ENCODE measurements at places on chromosomes 4 and X.
A peak's percentile ranks its signal among the peaks of the same experiment; 100 is the strongest.

GRCh38 chr4:101104312-101105052, 242.8 kb downstream of the PPP3CA start:
- DNase-seq = no peak

DNA sequence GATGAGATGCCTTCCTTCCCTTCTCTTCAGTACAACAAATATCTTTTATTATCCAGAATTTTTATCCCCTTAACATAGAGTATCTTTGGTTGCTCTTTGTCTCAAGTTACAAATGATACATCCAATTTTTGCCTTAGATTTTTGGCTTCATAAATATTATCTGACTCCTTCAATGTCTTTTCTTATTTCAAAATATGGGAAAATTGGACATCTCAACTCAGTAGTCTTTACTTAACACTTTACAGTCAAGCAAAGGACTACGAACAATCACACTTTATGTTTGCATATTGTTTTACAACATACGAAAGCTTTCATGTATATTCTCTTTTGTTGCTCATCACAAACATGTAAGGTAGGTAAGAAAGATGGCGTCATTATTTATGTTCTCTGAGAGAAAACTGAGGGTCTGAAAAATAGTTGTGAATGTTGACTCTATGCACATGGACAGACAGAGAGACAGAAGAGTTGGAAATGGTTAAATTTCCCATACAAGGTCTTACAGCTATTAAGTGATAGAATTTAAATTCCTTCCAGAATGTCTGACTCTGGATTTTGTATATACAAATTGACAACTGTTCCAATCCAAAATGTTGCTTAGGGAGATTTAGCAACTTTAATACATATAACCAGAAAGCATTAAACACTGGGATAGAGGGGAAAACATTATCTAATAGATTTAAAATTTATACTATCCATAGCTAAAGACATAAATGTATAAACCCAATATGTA, 29.4 kb downstream of the DCHS2 start:
- no peak for DNase-seq

DNA sequence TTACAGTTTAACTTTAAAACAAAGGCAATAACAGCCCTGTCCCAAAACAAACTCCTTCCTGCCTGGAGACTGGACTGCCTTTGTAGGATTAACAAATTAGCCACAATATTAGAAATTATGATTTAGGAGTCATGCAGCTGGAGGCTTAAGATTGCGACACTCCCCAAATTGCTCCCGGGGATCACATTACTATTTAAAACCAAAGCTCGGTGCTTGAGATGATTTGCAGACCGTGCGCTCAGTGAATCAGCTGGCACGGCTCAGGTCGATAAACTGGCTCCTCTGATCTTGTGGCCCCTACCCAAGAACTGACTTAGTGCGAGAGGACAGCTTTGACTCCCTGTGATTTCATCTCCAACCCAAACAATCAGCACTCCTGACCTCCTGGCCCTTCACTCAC, 829.3 kb downstream of the NLGN4X start:
- no peak for DNase-seq

DNA sequence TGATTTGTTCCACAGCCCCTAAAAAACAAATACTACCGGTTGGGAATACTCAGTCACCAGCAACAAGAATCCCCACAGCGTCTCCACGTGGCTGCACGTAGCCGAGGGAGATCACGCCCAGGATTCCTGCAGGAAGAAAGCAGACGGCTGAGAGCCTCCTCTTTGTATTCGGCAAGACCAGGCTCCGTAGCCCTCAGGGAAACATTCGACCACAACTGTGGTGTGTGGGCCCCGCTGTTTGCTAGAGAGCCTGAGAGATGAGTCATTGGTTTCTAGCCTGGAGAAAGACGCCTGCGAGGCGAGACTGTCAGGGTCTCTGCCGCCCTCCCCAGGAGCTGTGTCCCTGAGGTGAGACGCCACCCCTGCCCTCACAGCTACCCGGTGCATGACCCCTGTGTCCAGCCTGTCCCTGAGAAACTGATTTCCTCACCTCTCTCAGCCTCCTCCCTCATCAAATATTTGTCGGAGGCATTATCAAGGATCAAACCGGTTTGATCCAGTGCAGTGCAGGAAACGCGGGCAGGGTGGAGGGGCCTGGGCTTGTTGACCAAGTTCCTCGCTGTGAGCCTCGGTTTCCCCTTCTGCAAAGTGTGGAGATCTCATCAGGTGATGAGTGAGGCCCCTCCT, 4.7 kb upstream of the S100P start:
- DNase-seq = no peak

DNA sequence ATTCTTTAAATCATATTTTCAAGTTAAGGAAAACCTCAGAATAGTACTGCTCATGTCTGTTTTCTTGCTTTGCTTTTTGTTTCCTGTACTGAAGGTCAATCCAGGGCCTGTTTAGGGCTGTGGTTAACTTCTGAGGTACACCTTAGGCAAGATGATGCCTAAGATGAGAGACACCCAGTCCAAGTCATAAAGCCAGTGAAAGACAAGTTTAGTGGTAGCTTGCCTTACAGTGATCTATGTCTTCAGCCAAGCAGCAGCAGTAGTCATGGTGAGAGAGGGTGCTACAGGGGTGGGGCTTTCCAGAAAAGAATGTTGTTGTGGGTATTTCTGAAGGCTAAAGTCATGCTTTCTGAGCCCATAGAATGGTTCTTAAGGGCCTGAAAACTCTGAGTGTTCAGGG, 173.7 kb downstream of the VSIG4 start:
- no peak for DNase-seq

DNA sequence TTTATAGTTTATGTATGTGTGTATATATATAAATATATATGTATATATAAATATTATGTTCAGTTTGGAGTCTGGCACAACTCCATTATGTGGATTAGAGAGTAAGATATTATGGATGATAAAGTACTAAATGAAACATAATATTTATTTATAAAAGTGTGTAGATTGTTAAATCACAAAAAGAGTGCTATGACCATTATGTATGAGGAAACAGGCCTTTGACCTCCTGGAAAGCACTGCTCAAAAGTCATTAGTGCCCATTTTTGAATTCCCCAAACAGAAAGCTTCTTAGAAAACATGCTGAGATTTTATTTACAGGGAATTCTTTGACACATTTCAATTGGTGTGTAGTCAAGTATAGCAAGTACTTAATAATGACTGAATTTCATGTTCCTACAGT, 391.2 kb downstream of the UNC5C start:
- no peak for DNase-seq

GRCh38 chr4:52052475-52052780, 1.3 kb downstream of the SPATA18 start:
- no peak for DNase-seq

- DNase-seq = no peak
Observed at GRCh38 chr4:48772556-48772955, 7.5 kb downstream of the FRYL start.

GRCh38 chrX:14903891-14904290, 30.7 kb downstream of the MOSPD2 start:
- no peak for DNase-seq

DNA sequence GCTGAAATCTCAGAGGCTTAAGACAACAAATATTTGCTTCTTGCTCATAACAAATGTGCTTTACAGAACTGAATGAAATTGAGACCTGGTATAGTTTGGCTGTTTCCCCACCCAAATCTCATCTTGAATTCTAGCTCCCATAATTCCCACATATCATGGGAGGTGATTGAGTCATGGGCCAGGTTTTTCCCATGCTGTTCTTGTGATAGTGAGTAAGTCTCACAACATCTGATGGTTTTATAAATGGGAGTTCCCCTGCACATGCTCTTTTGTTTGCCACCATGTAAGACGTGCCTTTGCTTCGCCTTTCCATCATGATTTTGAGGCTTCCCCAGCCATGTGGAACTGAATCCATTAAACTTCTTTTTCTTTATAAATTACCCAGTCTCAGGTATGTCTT, 221.1 kb upstream of the DIPK2B start:
- no peak for DNase-seq

GRCh38 chrX:24426921-24427746, 38.0 kb upstream of the PDK3 start:
- DNase-seq = no peak

DNA sequence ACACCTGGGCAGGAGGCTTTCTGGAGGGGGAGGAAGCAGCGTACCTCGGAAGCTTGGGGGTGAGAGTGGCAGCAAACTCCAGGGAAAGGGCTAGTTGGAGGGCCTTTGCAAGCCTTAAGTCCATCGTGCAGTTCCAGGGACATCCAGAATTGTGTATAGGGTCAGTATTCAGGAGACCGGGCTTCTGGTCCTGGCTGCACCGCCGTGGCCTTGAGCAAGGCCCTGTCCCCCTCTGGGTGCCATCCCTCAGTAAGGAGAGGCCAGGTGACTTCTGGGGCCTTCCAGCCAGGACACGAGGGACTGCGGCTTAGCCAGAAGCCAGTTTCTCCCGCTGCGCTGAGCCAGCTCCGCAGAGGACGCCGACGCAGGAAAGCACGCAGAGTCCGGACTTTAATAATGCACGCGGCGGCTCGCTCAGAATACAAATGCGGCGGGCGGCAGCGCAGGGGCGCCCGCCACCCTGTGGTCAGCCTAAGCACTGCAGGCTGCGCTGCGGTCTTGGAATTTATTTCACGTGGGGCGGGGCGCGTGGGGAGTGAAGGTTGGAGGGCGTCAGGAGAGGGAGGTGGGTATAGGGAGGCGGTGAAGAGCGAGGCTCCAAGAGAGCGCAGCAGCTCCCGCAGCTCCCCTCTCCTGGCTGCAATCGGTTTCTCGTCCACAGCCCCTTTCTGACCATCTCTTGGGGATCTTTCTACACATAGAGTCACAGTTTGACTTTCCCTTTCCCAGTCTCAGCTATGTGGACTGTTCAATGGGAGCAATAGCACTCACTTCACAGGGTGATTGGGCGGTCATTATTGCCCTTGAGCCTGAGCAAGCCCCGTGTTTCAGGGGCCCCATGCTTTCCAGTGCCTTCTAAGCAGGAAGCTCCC, 94.1 kb upstream of the GPR50 start:
- peak; percentile 35 for DNase-seq

DNA sequence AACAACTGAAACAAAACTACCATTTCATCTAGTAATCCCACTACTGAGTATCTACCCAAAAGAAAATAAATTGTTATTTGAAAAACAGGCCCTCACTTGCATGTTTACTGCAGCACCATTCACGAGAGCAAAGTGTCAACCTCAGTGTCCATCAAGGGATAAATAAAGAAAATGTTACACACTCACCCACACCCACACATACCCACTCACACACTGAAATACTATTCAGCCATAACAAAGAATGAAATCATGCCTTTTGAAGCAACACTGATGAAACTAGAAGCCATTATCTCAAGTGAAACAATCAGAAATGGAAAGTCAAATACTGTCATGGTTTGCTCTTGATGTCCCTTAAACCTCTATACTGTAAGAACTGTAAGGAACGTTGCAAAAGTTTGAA, 44.8 kb upstream of the CLNK start:
- no peak for DNase-seq

DNA sequence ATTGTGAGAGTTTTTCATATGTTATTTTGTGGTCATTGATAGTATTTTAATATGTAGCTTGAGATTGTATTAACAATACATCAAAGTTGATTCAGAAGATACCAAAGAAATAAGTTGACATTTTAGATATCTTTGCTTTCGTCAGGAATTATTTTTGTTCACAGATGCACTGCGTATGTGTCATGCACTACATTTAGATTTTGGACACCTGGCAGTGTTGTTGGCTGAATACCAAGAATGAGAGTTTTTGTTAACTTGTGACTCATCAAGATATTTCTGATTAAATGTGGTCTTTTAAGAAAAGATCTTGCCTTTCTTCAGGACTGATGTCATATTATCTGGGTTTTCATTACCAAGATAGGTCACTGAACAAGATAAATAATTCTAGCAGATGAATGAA, 633.4 kb downstream of the CENPC start:
- no peak for DNase-seq

GRCh38 chrX:133781174-133781573, 204.2 kb downstream of the GPC3 start:
- no peak for DNase-seq

DNA sequence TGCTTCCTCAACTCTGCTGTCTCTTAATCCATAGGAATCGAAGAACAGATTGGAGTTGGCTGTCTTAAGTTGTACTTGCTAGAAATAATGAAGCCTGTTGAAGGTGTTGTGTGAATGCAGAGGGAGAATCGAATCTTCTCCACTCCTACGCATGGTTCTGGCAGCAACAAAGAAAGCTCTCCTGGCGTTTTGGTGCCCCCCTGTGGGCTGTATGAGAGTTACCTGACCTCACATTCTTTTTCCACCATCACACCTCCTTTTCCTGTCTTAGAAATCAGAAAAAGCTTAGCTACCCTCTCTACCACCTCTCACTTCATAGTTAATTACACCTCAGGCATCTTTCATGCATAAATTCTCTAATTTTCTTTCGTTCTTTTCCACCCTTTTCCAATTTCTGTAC, 16.3 kb downstream of the KLF8 start:
- peak; percentile 38 for DNase-seq

- DNase-seq = peak; percentile 35
Observed at GRCh38 chrX:1581132-1581531, 10.3 kb upstream of the AKAP17A start.

All from Panc1 (cell line).